ENCODE measurements at places on chromosomes 7 and 10.

GRCh38 chr10:79418274-79418673, 27.1 kb downstream of the ZCCHC24 start:
- no peak for DNase-seq

DNA sequence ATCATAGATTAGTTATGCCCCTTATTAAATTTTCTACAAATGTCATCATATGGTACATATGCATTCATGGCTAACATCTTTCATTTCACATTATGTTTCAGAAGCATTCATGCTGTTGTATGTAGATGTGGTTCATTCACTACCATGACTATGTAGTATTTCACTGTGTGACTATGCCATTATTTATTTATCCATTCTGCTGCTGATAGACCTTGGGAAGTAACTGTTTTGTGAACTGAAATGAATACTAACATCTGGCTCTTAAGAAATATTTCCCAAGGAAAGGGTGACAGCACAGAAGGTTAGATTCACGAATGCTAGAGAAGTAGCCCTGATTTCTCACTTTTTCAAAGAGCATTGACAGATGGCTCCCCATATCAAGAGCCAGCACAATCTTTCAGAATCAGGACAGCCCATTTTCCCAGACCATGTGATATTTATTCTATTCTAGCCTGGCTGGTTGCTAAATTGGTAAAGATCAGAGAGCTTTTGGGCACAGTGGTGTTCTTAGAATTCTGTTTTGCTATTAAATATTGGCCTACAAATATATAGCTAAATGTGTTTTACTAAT, 157.4 kb downstream of the DYNC1I1 start:
- no peak for DNase-seq

- DNase-seq = no peak
Observed at GRCh38 chr7:85341121-85341520, 154.3 kb upstream of the SEMA3D start.

DNA sequence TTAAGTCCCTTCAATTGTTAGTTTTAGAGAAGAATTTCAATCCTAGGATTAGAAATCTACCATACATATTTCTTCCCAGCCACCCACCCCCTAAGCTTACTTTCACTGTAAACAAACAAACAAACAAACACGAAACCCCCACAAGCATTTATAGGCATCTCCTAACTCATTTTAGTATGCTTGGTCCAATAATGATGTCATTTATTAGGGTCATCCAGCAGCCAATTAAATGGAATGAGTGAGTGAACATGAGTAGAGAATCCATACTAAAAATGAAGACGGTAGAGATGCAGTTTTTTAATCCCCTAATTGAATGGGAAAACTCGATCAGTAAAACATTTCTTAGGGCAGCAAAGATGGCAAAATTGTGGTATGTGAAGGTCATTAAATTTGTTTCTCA, 3.2 kb downstream of the TAC1 start:
- DNase-seq = no peak

GRCh38 chr10:128466831-128467371, 340.7 kb upstream of the MKI67 start:
- DNase-seq = no peak

GRCh38 chr7:96558530-96558929, 151.1 kb downstream of the SEM1 start:
- no peak for DNase-seq

DNA sequence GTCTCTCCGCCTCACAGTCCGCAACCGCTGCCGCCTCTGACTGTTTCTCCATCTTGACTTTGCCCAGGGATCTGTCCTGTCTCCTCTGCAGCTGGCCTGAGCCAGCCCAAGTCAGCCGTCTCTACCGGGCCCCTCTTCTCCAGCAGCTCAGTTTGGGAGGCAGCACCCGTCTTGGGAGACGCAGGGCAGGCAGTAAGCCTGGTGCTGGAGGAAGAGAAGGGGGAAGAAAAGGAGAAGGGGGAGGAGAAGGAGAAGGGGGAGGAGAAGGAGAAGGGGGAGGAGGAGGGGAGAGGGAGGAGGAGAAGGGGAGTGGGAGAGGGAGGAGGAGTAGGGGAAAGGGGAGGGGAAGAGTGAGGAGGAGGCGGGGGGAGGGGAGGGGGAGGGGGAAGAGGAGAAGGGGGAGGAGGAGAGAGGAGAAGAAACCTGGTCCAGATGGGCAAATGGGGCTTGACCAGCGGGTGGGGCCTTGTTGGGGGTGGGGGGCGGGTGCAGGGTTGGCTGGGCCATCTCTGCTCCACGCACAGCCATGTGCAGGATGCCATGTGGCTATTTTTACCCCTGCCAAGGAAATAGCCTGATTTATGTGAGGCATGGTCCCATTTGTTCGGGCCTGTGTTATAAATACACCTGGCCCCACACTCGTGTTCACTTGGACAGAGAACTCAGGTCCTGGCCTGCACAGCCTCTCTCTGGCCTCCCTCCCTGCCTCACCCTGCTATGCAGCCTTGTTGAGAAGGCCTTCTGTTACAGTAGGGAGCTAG, 35.9 kb upstream of the FZD9 start:
- no peak for DNase-seq

GRCh38 chr7:142739923-142740492, 9.3 kb upstream of the PRSS1 start:
- no peak for DNase-seq

GRCh38 chr7:133633055-133633454, 380.2 kb downstream of the EXOC4 start:
- DNase-seq = no peak

DNA sequence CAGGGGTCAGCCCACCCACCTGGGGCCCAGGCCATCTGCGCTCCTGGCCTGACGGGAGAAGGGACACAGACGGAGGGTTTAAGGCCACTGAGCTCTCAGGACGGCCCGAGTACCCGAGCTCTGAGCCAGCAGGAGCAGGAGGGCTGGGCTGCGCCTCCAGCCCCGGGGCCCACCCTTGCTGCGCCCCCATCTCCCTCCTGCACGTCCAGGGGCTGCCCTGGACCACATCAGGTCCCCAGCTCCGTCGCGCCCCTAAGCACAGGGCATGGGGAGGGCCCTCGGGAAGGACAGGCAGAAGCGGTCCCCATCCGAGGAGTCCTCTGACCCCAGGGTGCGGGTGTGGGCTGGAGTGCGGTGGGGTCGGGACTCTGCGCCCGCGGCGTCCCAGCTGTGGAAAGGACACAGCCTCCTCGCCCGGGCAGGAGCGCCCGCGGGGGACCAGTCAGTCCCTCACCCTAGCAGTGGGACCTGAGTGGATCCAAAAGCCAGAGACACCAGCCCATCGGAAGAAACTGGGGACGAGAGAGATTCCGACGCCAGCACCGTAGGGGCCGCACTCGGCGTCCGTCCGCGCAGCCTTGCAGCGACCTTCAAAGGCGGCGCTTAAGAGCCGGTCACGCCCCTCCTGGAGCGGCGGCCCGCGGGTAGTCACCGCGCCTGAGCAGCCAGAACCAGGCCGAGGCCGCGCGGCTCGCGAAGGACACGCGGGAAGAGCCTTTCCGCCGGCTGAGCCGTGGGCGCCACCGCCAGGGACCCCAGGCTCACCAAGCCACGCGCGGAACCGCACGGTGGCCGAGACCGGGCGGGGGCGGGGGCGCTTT, 15.9 kb downstream of the CAMK2B start:
- no peak for DNase-seq

DNA sequence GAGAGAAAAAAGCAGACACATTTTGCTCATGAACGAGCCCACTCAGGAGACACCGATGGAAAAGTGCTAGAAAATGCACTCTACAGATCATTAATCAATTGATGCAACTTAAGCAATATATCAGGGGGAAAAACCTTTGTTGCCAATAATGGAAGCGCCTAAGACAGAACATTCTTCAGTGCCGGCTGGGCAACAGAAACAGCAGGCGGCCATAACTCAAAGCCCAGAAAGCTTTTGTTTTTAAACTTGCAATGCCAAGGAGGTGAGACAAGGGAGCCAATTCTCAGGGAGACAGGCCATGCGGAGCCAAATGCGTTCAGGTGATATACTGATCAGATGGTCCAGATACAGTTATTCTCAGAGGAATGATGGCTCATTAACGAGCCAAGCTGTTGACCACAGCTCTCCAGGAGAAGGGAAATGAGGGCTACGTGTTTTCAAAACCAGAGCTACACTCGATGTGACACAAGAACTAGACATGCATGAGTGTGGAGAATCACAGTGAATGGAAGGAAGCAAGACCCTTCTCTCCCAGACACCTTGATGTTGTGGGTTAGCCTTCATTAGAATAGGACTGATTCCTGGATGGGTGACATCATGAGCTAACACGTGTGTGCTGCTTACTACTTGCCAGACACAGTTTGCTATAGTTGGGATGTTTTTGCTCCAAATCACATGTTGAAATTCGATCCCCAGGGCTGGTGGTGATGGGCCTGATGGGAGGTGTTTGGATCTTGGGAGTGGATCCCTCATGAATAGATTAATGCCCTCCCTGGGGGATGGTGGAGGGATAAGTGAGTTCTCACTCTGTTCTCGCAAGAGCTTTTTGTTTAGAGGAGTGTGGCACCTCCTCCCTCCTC, 79.1 kb upstream of the KCNMA1 start:
- DNase-seq = no peak

DNA sequence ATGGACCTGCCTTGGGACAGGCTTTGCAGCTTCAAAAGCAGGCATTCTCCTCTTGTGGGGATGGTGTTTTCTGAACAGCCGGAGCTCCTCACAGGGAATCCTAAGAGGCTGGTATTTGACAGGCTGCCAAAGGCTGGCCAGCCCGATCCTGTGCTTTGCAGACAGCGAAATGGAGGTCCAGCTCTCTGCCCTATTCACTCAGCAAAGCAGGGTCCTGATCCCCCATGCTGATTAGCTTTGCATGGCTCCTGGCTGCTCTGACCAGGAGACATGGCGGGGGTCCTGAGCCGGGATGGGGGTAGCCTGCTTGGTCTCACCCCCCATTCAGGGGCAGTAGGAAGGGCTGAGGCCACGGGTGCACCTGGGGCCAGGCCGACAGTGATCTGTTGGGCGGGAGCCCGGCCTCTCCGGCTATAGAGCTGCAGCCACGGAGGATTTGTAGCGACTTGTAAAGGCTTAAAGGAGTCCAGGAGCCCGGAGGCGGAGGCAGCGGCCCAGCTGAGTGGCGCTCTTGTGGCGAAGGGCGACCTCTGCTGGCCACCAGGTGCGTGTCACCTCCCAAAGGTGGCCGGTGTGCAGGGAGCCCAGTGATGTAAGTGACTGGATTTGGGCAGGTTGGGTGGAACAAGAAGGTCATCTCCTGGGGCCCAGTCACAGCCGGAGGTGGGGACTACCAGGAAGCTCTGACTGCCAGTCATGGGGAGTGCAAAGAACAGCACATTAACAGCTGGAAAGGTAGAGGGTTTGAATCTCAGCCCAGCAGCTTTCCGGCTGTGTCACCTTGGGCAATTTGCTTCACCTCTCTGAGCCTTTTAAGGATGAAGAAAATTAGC, 126.5 kb downstream of the ZMIZ1 start:
- DNase-seq = peak; percentile 62

DNA sequence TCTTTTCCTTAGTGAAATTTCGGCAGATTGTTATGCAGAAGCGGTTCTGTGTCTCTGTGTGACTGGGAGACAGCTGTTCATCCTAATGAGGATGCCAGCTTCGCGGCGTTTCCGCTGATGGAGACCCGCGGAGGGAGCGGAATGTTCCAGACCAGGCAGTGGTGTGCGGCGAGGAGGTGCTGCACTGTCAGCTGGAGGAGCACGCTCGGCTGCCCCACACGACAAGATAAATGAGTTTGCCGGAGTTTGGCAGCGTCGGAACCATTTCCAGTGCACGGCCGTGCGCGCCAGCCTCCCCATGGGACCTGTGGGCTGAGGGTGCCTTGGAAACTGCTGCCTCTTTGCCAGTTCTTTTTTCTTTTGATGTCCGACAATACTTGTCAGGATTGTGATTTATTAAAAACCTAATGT, 64.6 kb downstream of the WDR37 start:
- no peak for DNase-seq

- DNase-seq = no peak
Observed at GRCh38 chr7:77473229-77474005, 57.3 kb upstream of the GSAP start.

- no peak for DNase-seq
Observed at GRCh38 chr10:3811291-3811870, 26.4 kb upstream of the KLF6 start.

- no peak for DNase-seq
Observed at GRCh38 chr7:91267171-91267955, 3.1 kb downstream of the FZD1 start.

GRCh38 chr10:120423431-120424197, 33.4 kb upstream of the PLPP4 start:
- no peak for DNase-seq

DNA sequence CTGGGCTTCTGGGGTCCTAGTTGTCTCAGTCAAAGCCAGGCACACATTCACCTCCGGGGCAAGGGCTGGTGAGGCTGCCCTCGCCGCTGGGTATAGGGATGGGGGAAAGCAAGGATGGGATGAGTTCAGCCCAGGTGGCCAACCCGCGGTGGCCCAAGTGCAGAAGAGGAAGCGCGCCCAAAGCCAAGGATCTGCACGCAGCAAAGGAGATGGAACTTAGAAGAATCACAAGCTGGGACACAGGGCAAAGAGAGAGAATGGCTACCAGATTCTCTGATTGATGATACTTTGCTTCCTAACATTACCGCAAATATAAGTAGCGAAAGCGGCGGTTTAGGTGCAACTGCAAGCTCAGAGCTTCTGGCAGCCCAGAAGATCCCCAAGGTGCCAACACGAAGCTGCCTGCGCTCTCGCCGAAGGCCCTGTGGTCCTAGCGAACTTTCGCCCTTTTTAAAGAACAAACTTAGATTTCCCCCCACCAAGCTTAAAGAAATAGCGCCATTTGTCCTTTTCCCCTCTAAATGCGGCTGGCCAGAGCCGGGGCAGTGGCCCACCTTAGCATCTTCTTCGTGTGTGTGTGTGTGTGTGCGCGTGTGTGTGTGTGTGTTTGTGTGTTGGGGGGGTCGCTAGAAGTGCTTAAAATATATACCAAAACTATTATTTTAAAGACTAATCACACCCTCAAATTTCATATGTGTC, 927 bp upstream of the MKX start:
- no peak for DNase-seq

DNA sequence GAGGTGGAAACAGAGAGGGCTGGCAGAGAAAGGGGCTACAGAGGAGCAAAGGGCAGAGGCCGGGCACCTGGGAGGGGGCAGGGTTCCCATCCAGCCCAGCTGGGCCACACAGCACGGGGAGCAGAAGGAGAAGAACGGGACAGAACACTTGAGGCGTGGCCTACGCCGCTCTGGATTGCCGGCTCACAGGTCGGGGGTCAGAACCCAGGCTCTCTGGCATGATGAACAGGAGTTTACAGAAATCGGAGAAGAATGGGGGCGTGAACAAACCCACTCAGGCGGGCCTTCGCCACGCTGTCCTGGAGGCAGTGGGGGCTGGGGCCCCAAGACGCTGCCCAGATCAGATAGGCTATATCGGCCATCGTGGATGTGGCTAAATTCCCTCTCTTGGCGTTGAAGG, 362.2 kb upstream of the SHH start:
- no peak for DNase-seq

Measured in stimulated activated CD8-positive, alpha-beta memory T cell treated with anti-CD3 and anti-CD28 coated beads, Interleukin-4, amount 100 ng/mL, for 4 hours (primary cell).